Stimulated activated CD4-positive, alpha-beta T cell treated with anti-CD3 and anti-CD28 coated beads, Interleukin-1b, Interleukin-23, amount 100 ng/mL, for 4 hours (primary cell): ENCODE measurements at places on chromosomes 7 and 10.

GRCh38 chr7:70553364-70553763 lies 578.6 kb upstream of the GALNT17 start:
- DNase-seq, result no peak

DNA sequence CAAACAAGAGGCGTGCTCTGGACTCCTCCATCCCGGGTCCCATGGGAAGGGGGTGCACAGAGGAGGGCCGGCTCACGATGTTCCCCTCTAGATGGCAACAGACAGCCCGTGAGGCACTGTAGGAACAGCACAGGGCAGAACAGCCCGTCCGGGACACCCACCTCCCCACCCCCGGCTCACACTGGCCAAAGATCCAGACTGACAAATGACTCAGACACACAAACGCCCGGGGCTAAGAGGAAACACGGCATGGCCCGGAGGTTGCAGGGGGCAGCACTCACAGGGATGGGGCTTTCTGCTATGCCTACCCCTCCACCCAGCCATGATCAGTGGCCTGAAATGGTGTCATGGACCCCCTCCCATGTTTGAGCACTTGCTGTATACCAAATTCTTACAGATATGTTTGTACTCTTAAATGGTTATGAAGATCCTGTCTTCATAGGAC lies 4.9 kb upstream of the ELN start:
- DNase-seq, result no peak

DNA sequence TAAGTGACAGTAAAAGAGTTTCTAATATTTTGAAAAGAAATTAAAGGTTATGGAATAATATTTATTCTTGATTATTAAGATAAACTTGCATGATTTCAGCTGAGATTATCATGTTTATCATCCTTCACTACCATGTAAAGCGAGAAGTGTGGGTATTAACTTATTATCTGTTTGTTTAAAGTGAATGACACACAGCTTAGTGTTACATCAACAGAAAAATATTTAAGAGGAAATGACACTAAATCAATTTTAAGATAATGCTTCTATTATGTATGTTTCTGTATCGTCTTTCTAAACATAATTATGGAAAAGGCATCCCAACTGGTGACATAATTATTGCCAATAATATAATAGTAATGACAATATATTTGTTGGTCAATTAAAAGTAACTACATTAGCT lies 213.1 kb downstream of the PCDH15 start:
- DNase-seq, result no peak

- no peak for DNase-seq
These were observed 254.1 kb downstream of the ADARB2 start for GRCh38 chr10:1483246-1483645.

DNA sequence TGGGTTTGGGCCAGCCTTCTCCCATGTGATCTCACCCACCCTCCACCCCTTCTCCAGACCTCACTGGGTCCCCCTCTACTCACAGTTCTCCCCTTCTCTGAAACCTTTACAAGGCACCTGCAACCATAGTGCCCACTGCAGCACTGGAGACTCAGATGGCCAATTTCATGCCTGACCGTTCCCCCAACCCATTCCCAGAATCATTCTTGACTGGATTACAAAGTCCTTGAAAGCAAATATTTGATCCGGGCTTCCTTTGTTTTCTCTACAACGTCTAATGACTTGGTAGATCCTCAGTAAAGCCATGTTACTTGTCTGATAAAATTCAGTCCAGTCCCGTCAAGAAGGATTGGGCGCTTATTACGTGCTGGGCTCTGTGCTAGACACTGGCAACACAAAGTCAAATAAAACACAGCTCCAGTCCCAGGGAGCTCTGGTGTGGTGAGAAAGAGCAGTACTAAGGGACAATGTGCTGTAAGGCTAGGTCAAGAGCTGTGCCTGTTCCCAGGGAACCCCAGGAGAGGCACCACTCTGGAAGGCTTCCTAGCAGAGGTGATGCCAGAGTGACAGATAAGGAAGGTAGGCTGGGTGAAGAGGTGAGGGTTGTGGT lies 36.5 kb downstream of the SH3PXD2A start:
- no peak for DNase-seq

DNA sequence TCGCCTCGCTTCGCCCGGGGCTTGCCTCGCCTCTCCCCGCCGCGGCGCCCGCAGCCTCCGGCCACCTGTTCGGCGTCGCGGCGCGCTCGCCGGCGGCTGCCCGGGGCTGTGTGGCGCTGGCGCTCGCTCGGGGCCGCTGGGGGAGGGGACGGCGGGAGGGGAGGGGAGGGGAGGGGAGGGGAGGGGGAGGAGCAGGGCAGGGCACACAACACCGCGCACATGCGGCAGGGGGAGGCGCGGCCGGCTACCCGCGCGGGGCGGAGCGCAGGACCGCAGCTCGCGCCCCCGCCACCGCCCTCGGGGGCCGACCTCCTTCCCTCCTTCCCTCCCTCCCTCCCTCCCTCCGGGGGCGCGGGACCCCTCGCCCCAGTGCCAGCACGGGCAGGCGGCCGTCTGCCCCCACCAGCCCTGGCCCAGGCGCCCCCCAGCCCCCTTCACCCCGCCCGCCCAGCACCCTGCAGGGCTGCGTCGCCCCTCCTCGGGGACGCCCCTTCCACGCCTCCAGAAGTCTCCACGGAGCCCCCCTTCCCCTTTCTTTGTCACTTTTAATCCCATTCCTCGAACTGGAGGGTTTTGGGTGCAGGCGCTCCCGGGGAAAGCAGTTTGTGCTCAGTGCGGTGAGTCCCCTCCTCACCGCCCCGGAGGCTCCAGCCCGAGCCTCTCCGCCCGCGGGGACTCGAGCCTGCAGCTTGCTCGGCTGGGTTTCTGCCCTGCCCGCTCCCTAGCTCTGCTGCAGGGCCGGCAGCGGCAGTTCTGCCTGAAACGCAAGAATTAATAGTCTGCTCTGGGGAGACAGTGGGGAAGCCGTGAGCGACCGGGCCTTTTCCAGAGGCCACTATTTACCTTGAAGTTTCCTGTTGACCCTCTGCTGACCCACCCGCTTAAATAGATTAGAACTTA lies at the start of gene PARD3:
Gene PARD3 (minus strand): TSS at position 112 of the 900 bp plus-strand sequence. CDS start 301 bp downstream, outside the sequence.
- no peak for DNase-seq

DNA sequence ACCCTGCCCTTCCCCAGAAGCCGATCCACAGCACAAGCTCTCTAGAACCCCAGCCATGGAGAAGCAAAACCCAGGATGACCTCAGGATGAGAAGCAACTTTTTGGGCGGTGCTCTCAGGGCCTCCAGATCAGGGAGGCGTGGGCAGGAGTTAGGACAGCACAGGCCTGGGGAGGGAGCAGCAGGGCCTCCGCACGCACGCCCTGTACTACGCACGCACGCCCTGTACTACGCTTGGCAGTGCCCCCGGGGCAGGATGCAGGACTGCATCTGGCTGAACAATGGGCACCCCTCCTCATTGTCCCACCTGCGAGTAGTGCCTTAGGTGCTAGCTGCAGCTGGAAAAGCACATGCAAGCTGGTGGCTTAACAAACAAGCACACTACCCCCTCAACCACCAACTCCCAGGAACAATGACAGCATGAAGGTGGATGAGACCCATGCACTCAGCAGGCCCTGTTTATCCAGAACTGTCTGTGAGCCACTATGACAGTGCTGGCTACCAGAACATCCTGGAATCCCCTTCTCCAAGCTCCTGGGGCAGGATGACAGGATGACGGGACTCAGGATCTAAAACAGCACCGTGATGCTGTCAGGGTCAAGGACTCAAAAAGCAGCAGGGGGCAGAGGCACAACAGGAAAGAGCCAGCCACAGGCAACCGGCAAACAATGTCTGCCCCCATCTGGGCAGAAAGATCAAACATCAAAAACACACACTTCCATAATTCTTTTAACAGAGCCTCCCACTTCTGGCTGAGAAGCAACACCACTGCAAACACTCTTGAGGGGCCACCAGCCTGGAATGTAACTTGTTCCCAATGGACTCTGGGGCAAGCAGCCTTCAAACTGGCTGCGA lies 11.8 kb downstream of the PODXL start:
- no peak for DNase-seq

DNA sequence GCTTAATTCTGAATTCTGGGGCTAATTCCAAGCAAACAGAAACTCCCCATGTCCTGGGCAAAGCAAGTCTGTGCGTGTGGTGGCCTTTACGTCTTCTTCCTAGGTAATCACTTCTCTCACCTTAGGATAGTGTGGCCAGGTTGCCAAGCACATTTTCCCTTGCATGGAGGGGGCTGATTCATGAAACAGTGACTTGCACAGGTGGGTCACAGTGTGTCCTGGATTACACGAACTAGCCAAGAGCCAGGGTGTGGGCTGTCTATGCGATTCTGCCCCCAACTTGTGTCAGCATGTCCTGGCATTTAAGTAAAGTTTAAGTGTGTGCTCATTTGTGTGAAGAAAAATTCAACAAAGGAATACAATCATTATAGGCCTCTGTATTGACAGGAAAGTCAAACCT lies 18.5 kb upstream of the SEM1 start:
- DNase-seq, result no peak

DNA sequence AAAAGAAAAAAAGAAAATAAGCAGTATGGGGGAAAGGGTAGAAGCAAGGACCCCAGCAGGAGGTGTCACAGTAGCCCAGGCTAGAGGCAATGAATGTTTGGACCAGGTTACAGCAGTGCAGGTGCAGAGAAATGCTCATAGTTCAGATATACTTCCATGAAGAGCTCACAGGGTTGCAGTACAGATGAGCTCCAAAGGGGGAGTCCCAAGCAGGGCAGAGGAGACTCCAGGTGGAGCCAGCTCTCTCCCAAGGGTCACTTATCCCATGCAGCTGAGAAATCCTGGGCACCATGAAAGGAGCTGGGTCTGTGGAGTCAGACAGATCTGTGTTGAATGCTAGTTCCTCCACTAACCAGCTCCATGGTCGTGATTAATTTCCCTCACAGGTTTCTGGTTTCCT lies 174.9 kb downstream of the C7orf25 start:
- no peak for DNase-seq

DNA sequence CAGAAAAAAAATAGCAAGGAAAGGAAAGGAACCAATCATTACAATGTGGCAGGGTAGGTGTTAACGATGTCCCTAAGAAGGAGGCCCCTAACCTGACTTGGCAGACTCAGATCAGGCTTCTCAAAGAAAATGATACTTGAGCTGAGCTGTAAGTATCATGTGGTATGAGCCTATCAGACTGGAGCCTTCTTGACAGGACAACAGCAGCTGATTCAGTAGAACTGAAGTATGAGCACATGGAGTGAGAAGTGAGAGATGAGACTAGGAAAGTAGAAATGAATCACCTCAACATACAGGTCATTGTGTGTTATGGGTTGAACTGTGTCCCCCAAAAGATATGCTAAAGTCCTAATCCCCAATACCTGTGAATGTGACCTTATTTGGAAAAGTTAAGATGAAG lies 66.3 kb downstream of the MTERF1 start:
- DNase-seq, result no peak
